ENCODE measurements at places on chromosomes 4 and X. TPM values are rescaled to one million over a fixed set of nuclear protein-coding genes. Genes with fewer than 3 reads are reported as not detected.

The IL1RAPL2 gene
- 0.12 TPM for total RNA-seq

The STARD8 gene
- total RNA-seq = 8.0 TPM

The GPRIN3 gene
- total RNA-seq = 0.49 TPM

The FRAS1 gene
- total RNA-seq = 9.0 TPM

Measured in hair follicle dermal papilla cell (primary cell).